ENCODE measurements at places on chromosomes 2 and 18.

DNA sequence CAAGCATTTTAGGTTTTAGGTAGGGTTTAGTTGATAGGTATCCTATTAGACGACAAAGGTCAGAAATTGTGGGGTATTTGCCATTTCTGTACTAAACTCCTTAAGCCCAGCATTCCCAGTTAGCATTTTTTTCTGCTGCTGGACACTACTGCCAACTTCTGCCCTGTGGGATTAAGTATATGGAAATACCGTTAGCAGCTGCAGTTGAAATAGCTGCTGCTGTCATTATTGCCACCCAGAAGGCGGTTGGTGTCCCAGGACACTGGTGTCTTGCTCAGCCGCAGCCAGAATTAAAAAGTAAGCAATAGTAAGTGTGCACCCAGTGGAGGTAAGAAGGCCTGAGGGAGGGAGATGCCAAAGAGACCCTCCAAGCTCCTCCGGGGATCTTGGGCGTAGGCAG, 1.9 kb upstream of the UXS1 start:
- DNase-seq, result no peak

DNA sequence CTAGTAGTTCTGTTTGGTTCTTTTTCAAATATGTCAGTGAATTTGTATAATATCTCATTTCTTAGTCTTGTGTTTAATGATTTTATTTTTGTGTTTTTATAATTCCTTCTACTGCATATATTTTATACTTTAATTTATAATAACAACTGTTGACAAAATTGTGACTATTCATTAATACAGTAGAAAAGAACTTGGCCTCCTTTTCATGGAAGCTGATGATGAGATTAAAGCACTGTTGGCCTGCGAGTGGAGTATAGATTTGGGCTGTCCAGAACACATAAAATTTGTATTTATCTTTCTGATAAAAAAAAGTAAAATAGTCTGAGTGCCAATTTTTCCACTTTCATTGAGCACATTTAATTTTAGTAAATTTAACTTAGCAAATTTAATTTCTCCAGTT, 12.1 kb downstream of the CFLAR start:
- DNase-seq, result no peak

- no peak for DNase-seq
Observed at GRCh38 chr2:127589841-127590240, 54.4 kb downstream of the MYO7B start.

- no peak for DNase-seq
Observed at GRCh38 chr2:26086155-26086637, 52.3 kb downstream of the RAB10 start.

GRCh38 chr18:51754566-51754965, 557.1 kb upstream of the MEX3C start:
- DNase-seq, result no peak

- DNase-seq, result no peak
Observed at GRCh38 chr2:206452242-206452641, 8.9 kb downstream of the ADAM23 start.

GRCh38 chr2:102599486-102599885, 19.9 kb upstream of the SLC9A2 start:
- DNase-seq, result no peak

DNA sequence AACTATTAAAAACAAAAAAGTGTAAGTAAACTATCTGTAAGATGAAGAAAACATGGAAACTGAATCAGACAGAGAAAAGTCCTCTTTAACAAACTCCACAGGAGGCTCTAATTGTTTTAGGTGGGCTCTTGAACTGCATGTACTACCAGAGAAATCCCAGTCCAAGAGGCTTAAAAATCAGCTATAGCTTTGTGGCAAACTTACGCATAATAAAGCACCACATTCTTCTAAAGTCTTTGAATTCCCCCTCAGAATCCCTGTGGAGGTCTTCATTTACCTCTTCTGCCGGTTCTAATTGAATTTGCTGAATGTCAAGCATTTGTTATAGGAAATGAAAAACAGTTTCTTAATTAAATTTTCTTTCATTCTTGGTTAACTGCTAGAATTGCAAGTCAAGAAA, 40.8 kb downstream of the CHN1 start:
- no peak for DNase-seq

DNA sequence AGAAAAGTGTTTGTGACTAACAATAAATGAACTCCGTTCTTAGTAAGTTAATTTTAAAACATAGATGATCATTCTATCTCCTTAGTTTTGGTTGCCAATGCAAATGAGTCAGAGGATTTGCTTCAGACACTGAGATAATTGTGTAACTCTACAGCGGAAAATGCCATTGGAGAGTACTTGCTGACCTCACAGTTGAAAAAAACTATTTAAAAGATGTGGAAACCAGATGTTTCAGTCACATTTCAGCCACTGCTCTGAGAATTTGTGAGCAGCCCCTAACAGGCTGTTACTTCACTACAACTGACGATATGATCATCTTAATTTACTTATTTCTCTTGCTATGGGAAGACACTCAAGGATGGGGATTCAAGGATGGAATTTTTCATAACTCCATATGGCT, at the start of gene TNFAIP6:
TNFAIP6 (plus strand) TSS at position 234 of the 400 bp plus-strand sequence; CDS start at position 309, 75 bp downstream.
- DNase-seq, result no peak

DNA sequence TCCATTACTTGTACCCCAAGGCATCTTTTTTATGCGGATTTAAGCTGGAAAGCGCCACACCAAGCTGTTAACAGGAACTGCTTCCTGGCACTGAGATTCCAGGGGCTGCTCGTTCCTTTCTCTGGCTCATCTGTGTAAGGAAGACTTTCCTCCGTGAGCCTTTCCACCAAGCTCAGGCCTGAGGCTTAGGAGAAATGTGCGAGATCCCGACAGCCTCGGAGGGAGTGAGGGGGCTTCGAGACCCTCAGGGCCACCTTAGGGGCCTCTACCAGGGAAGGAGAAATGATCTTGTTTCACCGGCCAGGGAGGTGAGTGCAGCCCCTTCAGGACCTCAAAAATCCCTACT, 17.1 kb downstream of the B3GNT7 start:
- DNase-seq, result no peak
